ENCODE measurements at places on chromosomes 1 and 21.

DNA sequence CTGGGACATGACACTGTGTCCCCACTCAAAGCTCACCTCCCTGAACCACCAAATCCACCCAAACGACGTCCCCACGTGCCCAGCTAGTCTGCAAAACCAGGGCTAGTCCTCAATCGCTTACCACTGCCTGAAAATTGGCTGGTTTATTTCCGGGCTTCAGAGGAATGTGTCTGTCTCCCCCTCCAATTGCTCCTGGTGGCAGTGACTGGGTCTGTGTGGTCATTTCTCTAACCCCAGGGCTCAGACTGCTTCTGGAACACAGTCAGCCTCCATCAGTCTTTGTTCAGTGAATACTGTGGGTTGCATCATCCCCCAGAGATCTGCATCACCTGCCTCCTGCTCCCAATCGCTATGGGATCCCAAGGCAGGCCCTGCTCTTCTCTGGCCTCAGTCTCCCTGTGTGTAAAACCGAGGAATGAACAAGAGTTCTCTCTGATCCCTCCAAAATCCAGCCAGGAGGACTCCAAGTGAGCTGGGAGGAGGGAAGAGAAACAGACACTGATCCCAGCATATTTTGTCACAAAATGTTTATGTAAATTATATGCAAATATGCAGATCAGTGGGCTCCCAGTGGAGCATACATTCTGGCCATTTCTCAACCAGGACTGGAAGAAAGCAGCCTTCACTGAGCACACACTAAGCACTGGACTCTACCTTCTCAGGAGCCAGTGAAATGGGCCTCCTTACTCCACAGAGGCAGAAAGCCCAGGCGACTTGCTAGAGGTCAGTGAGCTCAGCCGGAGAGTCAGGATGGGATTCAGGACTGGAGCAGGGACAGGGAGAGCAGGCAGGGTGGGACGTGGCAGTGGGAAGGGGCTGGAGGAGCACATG is 20.9 kb downstream of the SDC3 start:
- DNase-seq: no peak

GRCh38 chr1:211975152-211975941 is 60.0 kb downstream of the INTS7 start:
- no peak for DNase-seq

GRCh38 chr21:18164933-18165332 is 79.7 kb upstream of the CHODL start:
- no peak for DNase-seq

- no peak for DNase-seq
Measured at GRCh38 chr1:228258486-228258885, 50.6 kb downstream of the OBSCN start.

DNA sequence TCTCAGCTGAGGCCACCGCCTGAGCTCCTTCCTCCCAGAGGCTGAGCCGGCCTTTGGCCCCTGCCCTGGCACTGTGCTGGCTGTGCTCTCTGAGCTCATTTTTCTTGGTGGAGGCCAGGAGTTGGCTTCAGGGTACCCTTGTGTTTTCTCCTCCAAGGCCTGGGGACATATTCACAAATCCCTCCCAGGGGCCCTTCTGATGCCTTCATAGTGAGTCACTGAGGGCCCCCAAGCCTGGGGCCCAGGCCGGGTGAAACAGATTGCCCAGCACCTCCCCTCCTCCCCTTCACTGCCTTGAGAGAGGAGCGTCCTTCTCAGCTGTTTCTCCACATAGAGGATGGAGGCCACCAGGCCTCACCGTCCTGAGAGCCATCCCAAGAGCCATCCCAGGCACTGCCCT is 105.8 kb downstream of the SIK1 start:
- no peak for DNase-seq

DNA sequence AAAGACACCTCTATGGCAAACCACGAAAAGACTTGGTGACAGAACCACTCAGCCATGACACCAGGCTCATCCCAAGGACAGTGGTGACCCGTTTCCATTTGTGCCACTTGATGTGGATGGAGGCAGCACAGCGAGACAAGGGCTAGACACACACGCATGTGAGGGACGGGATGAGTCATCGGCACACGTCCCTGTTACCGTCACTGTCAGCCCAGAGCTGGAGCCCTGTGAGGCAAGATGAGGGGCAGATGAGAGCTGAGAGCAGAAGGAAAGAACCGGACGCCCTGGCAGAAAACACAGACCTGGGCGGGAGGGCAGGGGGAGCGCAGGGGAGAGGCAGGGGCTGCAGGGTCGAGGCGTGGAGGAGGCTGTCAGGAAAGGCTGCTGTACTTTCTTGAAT is 57.8 kb downstream of the SIK1 start:
- peak; percentile 36 for DNase-seq

DNA sequence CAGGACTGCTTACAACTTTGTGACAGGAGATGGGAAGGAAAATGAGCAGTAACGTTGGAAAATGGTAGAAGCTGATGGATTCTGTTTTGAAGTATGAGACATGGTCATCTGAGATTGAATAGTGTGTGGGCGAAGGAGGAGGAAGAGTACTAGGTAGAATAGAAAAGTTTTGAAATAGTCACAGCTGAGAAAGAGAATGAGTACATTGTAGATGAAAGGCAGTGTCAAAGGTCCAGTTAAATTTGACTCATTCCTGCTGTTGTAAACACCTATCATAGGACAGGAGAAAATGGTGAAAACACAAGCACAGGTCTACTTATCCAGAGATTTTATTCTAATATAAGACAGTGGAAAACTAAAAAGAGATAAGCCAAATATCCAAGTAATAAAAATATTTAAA is 56.8 kb upstream of the CFHR3 start:
- no peak for DNase-seq

Data from mammary epithelial cell (primary cell).